Uterus (tissue), 4 donors: ENCODE measurements at places on chromosomes 5 and 9. TPM values are rescaled to one million over a fixed set of nuclear protein-coding genes. Genes with fewer than 3 reads are reported as not detected.
A peak's percentile ranks its signal among the peaks of the same experiment; 100 is the strongest.

DNA sequence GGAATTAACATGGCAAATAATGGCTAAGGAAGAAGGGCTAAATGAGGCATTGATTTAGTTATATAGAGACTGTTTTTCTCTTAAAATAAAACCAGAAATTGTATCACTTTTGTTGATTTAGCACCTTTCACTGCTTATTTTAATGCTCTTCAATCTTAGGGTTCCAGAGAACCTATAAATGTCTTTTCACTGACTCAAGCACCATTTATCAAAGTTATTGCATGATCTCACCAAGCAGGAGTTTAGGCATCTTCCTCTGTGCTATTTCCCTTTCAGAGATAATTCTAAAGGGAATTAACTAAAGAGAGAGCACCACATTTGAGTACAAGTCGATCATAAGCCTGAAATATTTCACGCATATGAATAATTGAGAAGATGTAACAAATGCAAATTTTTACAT, 357.1 kb downstream of the CDH18 start:
- H3K27me3 ChIP-seq, result no peaks in the 10 kb centered on the region
- no peak overlapping the region for H3K4me3 ChIP-seq
- no peak for DNase-seq
- H3K27ac ChIP-seq, result no peak overlapping the region
- no peaks in the 10 kb centered on the region for H3K36me3 ChIP-seq
- no peaks in the 10 kb centered on the region for H3K4me1 ChIP-seq

The NIM1K gene
- total RNA-seq, result not detected

GRCh38 chr9:14316602-14317300, 2.8 kb upstream of the NFIB start:
- no peaks in the 10 kb centered on the region for H3K27me3 ChIP-seq
- peak overlapping the region; percentile 100 for H3K27ac ChIP-seq
- DNase-seq, result peak; percentile 26
- H3K36me3 ChIP-seq, result no peaks in the 10 kb centered on the region

DNA sequence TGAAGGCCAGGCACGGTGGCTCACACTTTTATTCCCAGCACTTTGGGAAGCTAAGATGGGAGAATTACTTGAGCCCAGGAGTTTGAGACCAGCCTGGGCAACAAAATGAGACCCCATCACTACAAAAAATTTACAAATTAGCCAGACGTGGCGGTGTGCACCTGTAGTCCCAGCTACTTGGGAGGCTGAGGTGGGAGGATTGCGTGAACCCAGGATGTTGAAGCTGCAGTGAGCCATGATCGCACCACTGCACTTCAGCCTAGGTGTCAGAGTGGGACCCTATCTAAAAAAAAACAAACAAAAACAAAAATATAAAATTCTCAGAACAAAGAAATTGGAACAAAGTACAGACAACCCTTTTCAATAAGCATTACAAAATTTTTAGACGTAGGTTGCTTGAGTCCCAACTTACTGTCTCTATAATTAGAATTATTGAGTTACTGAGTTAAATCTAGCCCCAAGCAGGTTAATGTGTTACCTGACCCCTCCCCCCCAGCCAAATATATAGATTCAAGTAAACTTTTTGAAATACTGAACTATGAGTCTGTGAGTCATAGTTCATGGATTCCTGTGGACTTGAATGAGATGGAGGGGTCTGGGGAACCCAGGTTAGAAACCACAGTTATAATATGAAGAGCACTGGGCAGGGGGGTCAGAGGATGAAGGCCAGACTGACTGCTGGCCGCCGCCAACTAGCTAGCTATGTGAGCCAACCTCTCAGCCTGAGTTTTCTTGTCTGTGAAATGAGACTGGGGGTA, 173.1 kb downstream of the AOPEP start:
- H3K4me3 ChIP-seq, result no peak overlapping the region
- H3K27ac ChIP-seq, result peak overlapping the region; percentile 85
- no peak for DNase-seq
- H3K36me3 ChIP-seq, result no peaks in the 10 kb centered on the region
- no peaks in the 10 kb centered on the region for H3K27me3 ChIP-seq

DNA sequence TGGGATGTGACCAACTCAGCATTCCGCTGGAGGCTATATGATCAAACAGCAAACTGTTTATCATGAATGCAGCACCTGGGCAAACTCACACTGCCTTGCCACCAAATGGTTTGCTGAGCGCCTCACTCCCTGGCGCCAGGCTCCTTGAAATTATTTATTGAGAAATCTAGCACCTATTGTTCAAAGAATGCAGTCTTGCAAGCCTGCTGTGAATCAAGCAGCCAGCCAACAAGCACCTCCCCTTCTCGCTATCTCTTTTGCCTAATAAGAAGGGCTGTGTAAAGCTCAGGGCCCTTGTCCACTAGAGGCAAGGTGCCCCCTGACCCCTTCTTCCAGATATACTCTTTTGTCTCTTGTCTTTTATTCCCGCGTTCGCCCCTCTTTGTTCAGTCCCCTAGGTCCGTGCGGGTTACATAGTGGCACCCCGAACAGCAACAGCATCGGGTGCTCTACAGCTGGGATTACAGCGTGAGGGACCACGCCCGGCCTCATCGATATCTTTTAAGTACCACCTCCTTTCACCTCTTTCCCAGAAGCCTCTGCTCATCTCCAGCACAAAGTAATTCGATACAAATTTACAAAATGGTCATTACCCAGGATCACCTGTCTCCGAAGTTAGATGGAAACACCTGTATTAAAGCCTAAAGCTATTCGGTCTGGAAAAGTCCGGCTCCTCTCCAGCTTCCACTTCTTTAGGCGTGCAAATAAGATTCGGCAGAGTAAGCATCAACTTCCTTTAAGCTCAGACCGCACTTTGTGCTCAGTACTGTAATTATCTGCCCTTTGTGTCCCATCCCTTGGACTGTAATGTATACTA, 896 bp downstream of the RIGI start:
- H3K27ac ChIP-seq, result peak overlapping the region; percentile 77
- H3K27me3 ChIP-seq, result no peaks in the 10 kb centered on the region
- H3K4me1 ChIP-seq, result no peaks in the 10 kb centered on the region
- peak overlapping the region; percentile 54 for H3K4me3 ChIP-seq

The MCTP1 gene
- total RNA-seq, result 25.3 TPM

DNA sequence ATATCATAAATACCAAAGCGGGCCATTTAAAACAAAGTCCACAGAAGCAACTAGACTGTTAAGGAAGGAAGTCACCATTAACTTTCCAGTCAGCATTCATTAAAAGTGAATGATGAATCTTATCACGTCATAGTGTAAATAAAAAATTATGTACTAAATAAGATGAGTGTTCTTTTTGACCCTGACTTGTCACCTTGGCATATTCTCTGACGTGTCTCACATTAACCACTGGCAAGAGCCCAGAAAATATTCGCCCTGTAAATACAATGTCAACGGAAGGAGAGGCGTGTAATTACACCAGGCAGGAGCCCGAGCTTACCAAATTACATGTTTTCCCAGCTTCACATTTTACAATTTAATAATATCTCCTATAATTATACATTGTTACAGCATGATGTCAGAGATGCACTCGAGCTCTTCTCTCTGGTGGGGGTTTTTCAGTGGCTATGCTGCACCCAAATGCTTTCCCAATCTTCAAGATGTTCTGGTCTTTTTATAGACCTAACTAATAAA, 29.3 kb upstream of the UBE2QL1 start:
- H3K36me3 ChIP-seq, result no peaks in the 10 kb centered on the region
- H3K4me3 ChIP-seq, result no peak overlapping the region
- no peak overlapping the region for H3K27ac ChIP-seq
- H3K27me3 ChIP-seq, result no peaks in the 10 kb centered on the region
- no peaks in the 10 kb centered on the region for H3K4me1 ChIP-seq

GRCh38 chr5:10581867-10582511, 18.1 kb downstream of the ANKRD33B start:
- no peaks in the 10 kb centered on the region for H3K27me3 ChIP-seq
- no peak overlapping the region for H3K4me3 ChIP-seq
- DNase-seq, result no peak
- peak overlapping the region; percentile 54 for H3K27ac ChIP-seq
- H3K4me1 ChIP-seq, result peaks cover 5% of the 10 kb centered on the region

The FOXD4L3 gene
- not detected for total RNA-seq

The RNF208 gene
- not detected for total RNA-seq
